ENCODE measurements at places on chromosomes 2 and 18.

GRCh38 chr2:127118467-127118866 is 11.5 kb upstream of the BIN1 start:
- DNase-seq, result no peak

- no peak for DNase-seq
Measured at GRCh38 chr2:136135921-136136906, 18.3 kb upstream of the CXCR4 start.

DNA sequence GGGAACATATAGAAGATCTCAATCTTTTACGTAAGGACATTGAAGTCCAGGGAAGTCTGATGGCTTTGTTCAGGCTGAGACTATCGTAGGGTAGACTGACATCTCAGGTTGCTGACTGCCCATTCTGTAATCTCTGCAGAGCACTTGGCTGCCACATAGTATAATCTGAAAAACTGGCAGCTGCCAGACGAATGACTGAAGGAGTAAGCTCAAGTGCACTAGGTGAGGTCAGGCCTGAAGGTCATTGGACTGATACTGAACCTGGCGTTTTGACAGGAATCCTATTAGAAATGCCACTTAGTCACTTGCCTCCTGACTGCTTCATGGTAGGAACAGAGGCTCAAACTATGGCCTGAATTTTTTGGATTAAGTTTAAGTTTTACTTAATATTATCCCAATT is 23.5 kb downstream of the GPD2 start:
- no peak for DNase-seq

DNA sequence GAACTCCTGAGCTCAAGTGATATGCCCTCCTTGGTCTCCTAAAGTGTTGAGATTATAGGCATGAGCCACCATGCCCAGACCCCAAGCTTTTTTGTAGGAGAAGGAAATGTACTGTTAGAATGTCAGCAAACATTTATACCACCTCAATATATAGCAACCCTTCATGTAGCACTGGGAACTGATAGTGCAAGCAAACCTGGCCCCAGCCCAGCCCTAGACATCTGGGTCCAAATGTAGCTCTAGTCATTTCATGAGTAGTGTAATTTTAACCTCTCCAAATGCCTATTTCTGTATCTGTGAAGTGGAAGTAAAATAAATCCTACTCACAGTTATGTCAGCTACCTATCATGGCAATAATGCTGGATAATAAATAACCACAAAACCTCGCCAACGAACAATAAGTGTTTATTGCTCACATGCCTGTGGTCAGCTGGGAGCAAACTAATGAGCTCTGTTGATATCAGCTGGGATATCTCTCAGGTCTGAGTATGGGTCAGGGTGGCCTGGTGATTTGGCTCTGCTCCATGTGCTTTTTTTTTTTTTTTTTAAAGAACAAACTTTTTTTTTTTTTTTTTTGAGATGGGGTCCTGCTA is 180.4 kb downstream of the CD8B2 start:
- DNase-seq, result no peak

DNA sequence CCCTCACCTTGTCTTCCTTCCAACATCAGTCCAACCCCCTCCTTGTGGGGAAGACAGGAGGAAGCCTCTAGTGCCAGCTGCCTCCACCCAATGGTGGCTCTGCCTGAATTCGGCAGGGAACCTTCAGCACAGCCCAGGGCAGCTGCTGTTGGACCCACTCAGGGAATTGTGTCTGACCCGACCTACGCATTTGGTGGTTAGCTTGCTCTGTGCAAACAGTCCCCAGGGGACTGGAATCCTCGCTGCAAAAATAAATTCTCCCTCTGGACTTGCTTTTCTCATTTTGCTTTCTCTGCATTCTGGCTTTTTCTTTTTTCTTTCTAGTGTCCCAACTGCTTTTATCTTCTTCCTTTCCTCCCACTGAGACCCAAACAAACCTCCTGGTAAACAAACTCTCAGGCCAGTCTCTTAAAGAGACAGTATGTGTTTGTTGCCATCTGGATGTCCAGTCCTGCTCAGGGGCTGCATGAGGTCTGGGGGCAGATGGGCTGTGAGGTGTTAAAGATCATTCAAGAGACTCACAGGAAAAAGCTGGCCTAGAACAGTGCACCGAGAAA is 137.7 kb upstream of the HAAO start:
- no peak for DNase-seq

Data from GM18507 (cell line).